ENCODE measurements at places on chromosomes 6 and 20. TPM values are rescaled to one million over a fixed set of nuclear protein-coding genes. Genes with fewer than 3 reads are reported as not detected.

Gene EMILIN3
- 5.0 TPM for total RNA-seq

Gene YIPF3
- total RNA-seq: 69.8 TPM

Gene CFAP61
- total RNA-seq: 0.79 TPM

Gene ECT2L
- total RNA-seq: 0.23 TPM

Gene CYP39A1
- total RNA-seq: 27.2 TPM

Gene SLC52A3
- 0.15 TPM for total RNA-seq

Gene WFDC12
- total RNA-seq: 0.98 TPM

Gene TLDC2
- total RNA-seq: not detected

Gene ILRUN
- 65.0 TPM for total RNA-seq

Gene SLC32A1
- total RNA-seq: not detected

Gene RANBP9
- 52.3 TPM for total RNA-seq

Gene DPPA5
- total RNA-seq: not detected

Gene PNPLA1
- total RNA-seq: 40.3 TPM

Gene SNAP91
- not detected for total RNA-seq

Gene NT5E
- 7.1 TPM for total RNA-seq

Gene ZNF512B
- 17.7 TPM for total RNA-seq

Gene CRYBG1
- total RNA-seq: 94.1 TPM

Gene SUPT3H
- total RNA-seq: 2.8 TPM

Gene TRAPPC3L
- total RNA-seq: not detected

Gene HLA-DOB
- total RNA-seq: 1.6 TPM

Gene OGFRL1
- 73.3 TPM for total RNA-seq

Gene IL17F
- not detected for total RNA-seq
